SK-MEL-5 (cell line): ENCODE measurements at places on chromosomes 11 and 22. TPM values are rescaled to one million over a fixed set of nuclear protein-coding genes. Genes with fewer than 3 reads are reported as not detected.
A peak's percentile ranks its signal among the peaks of the same experiment; 100 is the strongest.

DNA sequence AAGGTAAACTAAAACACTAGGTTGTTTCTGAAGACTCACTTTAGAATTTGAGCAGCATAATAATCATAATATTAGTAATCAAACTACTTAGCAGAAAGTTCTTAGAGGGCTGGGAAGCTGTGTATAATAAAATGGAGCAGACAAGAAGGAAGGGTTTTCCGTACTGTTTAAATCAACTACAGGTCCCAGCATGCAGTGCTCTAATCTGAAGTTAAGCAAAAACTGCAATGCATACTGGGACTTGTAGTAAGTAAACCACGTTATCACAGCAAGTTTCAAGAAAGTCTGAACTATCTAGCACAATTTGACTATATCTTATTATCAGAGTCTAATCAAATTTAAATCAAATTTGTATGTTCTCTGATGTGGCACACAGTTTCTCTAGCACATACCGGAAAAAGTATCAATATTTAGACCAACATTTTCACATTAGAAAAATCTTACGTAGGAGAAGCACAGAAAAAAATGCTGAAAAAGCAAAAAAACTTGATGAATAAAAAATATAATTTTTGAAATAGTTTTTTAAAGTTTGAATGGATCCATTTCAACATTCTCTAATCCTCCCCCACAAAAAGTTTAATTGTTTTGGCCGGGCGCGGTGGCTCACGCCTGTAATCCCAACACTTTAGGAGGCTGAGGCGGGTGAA is 8.2 kb downstream of the PHF21A start:
- DNase-seq = peak; percentile 83

GRCh38 chr11:102762361-102762767 is 18.1 kb downstream of the MMP10 start:
- DNase-seq = no peak

- no peak for DNase-seq
Observed at GRCh38 chr22:49444781-49445180, 382.9 kb downstream of the BRD1 start.

JHY gene
- total RNA-seq = 2.5 and 3.3 TPM in 2 replicates

DNA sequence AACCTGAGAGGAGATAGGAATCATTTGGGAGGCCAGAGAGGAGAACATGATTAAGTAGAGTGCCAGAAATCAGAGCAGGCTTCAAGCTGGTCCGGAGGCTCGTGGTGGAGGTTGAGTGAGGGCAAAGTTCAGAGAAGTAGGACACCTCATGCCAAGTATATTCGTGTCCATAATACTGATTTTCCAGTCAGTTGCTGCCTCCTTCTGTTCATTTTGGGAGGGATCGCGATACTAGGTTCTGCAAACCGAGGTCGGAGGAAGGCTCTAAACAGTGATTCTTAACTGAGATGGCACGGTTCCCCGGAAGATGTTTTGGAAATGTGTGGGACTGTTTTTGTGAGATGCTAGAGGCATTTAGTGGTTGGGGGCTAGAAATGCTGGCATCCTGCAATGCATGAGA is 13.6 kb upstream of the CD3E start:
- DNase-seq = peak; percentile 47
